ENCODE measurements at places on chromosomes 6 and 20.

DNA sequence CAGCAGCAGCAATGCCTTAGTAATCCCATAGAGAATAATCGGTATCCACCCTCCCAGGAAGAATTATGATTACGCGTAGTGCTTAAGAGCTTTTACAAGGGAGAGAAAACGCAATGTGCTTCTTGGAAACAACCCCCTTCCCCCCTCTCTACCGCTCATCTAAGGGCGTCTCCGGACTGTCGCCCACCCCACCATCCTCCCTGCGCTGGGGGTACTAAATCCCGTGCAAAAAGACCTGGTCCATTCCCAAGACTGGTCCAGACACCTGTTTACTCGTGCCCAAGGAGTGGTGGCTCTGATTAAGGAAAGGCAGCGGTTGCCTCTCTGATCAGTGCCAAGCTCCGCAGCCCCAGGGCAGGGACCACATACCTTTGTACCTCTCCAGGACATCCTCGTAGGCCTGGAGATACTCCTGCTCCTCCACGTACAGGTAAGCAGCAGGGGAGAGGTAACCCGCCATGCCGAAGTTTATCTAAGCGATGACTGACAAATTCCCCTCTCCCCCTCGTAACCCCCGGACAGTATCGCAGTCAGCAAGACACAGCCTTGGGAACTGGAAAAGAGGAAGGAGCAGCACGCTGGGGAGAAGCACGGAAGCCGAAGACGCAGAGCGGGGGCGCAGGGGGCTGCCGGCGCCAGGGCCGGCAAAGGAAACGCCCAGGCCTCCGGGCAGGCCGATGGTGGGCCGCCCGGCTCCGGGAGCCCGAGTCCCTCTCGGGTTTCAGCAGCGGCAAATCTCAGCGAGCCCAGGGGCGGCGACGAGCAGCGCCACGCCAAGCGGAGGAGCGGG is 112.0 kb upstream of the BEND6 start:
- peak; percentile 53 for DNase-seq

DNA sequence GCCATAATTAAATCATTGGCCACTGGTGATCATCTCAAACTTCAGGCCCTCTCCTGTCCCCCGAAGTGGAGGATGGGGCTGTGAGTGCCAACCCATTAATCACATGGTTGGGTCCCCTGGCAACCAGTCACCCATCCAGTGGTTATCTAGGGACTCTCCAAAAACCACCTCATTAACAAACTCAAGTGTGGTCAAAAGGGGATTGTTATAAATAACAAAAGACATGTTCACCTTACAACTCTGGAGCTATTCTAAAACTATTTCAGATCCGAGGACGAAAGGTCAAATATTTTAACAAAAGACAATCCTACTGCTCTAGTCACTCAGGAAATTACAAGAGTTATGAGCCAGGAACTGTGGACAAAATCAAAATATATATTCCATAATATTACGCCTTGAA is 95.5 kb upstream of the PRND start:
- no peak for DNase-seq

DNA sequence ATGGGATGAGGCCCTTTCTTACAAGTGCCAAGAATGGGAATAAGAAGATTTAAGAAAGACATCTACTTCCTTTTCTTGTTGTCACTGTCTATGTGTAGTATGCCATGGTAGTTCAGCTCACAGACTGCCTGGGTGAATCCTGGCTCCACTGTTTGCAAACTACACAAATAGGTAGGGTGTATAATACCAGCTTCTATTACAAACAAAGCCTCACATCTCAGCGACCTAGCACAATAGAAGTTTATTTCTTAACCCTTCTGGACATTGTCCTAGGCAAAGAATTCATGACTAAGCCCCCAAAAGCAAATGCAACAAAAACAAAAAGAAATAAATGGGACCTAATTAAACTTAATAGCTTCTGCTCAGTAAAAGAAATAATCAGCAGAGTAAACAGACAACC is 74.5 kb downstream of the LINC00237 start:
- no peak for DNase-seq

DNA sequence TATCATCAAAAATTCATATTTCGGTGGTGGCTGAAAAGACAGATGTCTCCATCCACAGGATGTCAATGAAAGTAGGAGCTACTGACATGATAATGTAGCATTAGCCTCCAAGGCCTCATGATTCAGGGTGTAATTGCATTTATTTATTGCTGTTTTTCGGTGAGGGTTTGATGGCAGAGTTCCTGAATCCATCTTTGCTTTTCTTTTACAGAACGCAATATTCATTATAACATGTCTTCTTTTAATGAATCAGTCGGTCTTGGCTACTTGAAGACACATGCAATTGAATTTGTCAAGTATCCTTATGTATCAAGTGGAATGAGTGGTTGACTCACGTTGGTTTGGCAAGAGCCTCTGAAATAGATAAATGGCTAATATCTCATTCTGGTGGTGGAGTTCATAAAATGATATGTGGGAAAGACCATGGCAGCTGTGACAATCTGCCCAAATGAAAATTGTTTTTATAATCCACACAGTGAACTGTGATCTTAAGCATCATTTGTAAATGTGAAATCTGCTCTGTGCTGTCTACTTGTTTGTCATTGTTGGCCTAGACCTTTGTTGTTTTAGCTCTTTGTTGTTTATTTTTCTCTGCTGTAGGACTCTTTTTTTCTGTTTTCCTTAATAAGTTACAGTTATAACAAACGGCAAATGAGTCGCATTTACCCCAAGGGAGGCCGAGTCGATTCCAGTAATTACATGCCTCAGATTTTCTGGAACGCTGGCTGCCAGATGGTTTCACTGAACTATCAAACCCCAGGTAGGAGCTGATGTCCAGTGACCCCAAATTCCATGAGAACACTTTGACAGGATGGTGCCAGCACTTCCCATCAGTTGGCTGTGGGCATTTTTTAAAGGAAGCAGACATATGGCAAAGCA is 105.7 kb upstream of the LAMP5 start:
- DNase-seq: no peak

DNA sequence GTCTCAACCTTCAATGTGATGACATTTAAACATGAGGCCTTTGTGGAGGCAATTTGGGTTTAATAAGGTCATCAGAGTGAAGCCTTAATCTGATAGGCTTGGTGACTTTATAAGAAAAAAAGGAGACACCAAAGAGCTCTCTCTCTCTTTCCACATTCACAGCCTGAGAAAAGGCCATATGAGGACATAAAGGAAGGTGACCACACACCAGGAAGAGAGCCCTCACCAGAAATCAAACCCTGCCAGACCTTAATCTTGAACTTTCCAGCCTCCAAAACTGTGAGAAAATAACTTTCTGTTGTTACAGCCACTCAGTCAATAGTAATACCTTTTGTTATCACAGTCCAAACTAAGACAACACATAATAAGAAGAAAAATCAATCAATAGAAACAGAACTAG is 47.7 kb downstream of the COL12A1 start:
- no peak for DNase-seq

GRCh38 chr6:36920546-36920945 is 34.0 kb upstream of the PI16 start:
- DNase-seq: no peak

DNA sequence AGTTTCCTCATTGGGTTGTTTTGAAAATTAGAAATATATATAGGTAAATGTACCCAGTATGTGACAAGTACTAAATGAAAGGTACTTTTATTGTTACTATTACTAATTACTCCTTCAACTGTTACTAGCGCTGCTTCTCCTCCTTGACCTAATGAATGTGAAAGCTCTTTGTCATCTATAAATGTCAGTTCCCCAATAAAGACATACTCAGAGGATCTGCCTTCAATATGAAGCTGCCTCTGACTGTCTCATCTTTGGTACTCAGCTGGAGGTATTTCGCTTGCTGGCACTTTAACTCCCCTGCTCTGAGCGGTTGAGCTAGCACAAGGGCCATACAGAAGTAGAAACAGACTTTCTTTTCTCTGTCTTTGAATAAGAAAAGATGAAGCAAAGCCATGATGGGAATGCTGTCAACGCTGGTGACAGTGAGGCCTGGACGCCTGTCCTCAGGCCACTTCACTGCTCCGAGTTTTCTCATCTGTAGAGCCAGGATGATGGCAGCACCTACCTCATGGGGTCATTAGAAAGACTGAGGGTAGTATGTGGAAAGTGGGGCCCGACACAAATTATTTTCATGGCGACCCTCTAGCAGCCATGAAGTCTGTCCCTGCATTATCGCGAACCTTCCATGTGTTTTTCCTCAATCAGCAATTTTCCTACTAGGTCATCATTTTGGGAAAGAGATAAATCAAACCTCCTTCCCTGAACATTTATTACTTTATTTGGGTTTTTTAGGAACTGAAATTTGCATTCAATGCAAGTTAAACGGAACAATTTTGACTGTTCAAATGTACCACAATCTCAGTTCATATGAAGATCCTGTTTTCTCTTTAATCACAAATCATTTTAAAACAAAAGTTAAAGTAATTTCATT is 55.9 kb upstream of the SNX9 start:
- DNase-seq: no peak

GRCh38 chr20:52804497-52805295 is 167.5 kb upstream of the TSHZ2 start:
- no peak for DNase-seq

DNA sequence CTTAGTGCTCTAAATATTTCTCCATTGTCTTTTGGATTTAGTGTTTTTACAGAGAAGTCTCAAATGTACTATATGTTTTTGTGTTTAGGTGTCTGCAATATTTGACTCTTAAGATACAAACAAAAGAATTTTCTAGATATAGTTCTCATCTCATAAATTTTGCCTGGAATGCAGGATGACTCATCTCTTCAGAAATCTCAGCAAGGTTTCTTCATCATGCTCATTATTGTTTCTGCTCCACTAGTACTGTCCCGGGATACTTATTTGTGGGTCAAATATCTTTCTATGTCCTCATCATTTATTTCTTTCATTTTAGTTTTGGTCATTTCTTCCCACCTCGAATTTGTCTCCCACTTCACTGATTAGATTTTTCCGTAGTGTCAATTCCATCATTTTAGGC is 9.5 kb downstream of the AHI1 start:
- DNase-seq: no peak

DNA sequence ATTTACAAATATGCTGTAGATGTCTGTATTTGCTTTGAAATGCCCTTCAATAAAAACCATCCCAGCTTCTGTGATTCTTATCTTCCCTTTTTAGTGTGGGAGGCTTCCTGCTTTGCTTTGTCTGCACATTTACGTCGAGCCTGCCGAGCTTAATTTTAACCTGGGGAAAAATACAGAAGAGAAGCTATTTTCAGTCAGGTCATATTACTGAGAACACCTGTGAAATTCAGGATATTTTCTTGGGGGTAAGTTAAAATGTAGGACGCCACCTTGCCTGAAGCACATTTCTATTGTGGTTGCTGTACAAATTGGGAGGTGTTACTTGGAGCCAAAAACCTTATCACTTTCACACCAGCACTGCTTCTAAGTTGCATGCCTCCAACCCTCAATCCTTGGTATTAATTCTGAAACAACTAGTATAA is 43.6 kb upstream of the FUCA2 start:
- peak; percentile 16 for DNase-seq
